IPS-NIHi11 (cell line): ENCODE measurements at places on chromosomes 4 and X.

GRCh38 chr4:142550965-142551364 is 295.1 kb downstream of the INPP4B start:
- DNase-seq = no peak

GRCh38 chr4:86011117-86011516 is 348.7 kb downstream of the MAPK10 start:
- DNase-seq = no peak

DNA sequence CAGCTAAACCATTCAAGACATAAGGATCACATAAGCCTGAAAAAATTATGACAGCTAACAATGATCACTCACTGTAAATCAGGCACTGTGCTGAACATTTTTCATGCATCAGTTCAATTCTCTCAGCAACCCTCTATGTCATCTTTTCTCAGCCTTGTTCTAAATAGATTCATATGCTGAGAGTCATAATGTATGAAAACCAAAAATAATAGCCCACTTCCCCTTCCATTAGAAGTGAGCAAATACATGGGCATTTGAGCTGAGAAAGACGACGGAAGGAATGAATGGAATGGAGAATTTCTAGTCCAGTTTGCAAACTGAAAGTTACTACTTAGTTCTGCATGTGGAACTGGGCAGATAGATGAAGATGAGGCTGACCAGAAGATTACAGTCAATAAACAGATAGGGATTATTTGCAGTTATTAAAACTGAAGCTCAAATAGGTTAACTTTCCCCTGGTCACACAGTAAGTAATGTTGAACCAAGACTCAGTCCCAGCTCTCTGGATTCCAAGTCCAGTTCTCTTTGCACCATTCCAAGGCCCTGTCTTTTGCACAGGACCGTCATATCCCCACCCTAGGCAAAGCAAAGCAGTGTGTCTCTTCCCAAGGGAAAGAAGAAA is 1.6 kb upstream of the SH3RF1 start:
- no peak for DNase-seq

DNA sequence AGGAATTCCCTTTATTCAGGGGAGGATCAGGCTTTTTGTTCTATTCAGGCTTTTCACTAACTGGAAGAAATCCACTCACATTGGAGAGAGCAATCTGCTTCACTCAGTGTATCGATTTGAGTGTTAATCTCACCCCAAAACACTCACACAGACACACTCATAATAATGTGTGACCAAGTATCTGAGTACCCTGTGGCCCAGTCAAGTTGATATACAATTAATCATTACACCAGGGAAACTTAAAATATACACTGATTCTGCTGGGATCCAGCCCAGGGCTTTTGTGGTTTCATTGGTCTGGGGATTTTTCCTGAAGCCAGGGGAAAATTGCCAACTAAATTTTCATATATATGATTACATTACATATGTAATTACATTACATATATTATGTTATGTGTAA is 44.0 kb upstream of the GATB start:
- no peak for DNase-seq

- no peak for DNase-seq
Measured at GRCh38 chr4:188005561-188005960, 10.0 kb downstream of the ZFP42 start.
